ENCODE measurements at places on chromosomes 5 and 9.

- no peak for DNase-seq
Observed at GRCh38 chr5:168914491-168914890, 335.3 kb upstream of the PANK3 start.

- DNase-seq = no peak
Observed at GRCh38 chr5:150777685-150778084, 872 bp upstream of the SMIM3 start.

DNA sequence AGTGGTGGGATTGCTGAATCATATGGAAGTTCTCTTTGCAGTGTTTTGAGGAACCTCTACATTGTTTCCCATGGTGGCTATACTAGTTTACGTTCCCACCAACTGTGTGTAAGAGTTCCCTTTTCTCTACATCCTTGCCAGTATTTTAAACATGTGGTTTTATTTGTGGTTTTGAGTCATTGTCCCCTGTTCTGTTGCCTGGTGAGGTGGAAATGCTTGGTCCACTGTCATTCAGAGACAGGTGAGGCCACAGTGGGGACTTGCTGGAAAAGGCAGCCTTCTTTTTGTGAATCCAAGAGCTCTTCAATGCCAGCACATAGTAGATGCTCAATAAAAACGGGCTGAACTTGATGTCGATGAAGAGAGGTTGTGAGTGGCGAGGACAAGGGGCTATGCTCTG lies 44.2 kb downstream of the SH3PXD2B start:
- DNase-seq = no peak

DNA sequence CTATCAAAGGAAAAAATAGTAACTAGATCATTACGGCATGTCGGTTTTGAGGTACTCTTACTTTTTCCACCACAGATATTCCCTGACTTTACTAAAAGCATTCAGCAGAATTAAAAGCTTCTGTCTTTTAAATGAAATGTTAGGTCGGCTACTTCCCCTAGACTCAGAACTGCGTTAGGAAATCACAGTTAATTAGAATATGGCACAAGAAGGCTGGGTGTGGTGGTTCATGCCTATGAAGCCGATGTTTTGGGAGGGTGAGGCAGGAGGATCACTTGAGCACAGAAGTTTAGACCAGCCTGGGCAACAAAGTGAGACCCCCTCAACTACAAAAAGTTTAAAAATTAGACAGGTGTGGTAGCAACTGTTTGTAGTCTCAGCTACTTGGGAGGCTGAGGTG lies 24.4 kb downstream of the CEMIP2 start:
- DNase-seq = no peak

DNA sequence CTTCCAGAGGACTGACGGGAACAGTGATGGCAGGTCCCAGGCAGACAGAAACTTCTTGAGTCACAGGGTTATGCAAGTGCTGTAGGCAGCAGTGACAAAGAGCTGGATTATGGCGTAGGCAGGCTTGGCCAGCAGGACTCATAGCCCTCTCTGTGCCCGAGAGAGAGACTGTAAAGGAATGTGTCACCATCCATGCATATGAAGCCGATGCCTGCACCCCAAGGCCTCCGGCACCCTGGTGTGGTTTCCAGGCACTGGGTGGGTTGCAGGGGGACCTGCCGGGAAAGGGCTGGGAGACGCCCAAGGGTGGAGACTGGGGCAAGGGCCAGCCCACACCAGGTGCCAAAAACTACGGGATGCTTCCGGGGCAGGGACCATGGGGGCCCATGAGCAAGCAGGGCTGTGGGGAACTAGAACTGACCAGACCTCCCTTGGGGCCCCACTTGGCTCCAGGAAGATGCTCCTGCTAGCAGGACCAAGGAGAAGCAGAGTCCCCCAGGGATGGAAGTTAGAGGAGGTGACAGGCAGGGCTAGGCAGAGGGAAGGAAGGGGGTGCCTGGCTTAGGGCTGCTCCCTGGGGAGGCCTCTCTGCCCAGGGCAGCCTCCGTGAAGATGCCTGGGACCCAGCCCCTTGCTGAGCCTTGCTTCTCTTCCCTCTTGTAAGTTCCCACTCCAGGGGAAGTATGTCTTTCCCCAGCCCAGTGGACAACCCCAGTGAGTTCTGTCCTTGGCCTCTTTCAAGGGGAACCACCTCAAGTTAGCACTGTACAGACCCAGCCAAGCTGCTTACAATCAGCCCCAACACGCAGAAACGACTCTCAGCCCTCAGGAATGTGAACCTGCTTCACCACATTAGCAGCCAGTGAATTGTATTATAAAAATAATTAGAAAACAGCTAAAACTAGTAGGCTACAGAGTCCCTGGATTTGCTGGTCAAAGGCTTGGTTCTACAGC lies 10.5 kb upstream of the IPPK start:
- DNase-seq = no peak

DNA sequence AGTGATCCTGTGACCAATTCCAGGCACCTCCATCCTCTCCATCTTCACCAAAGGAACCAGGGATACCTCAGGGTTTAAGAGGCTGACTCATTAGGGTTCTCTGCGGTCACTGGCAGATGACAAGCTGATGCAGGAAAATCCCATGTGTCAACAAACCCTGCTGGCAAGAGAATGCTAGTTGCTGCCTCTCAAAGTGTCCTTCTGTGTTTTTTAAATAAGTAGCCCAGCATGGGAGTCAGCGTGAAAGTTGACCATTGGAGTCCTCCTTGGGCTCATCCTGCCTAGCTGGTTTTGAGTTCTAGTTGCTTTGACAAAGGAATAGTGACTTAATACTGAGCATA lies 200.2 kb downstream of the SLIT3 start:
- DNase-seq = no peak

- no peak for DNase-seq
Observed at GRCh38 chr5:144698484-144698883, 527.8 kb downstream of the KCTD16 start.

DNA sequence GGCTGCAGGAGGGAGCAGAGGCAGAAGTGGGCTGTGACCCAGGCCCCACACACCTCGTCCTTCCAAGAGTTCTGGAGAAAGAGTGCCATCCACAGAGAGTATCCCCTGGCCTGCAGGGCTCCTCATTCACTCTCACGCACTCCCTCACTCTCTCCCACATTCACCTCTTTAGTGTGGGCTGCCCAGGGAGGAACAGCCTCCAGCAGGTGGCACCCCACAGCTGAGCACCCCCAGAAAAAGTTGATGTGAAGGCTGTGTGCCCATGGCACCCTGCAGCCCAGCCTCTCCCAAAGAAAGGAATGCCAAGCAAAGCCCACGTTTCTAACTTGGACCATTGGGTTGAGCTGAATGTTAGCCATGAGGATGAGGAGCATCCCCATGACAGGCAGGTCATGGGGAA lies 4.5 kb upstream of the SHC3 start:
- no peak for DNase-seq

DNA sequence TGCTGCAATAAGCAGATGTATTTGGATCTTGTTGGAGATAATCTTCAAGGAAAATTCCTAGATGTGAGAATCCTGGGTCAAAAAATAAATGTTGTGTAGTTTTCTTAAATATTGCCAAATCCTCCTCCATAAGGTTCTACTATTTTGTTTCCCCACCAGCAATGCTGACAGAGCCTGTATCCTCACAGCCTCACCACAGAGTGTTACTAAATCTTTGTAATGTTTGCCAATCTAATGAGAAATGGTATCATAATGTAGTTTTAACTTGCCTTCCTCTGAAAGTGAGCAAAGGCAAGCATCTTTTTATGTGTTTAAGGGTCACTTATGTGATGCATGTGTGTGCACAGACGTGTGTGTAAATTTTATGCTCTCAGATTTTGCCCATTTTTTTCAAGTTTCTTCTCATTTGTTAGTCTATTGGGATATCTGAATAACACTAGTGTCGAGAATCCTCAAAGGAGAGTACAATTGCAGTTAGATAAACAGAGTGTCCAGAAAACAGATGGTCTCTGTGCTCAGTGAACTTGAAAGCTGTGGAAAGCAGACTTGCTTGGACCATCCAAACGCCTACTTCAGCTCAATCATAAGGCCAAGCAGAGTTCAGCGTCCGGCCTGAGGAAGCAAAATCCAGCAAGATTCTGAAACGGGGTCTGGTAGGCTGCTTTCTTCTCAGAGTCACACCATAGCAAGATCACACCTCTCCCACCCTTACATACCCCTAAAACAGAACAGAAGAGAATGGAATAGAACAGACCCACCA lies 35.7 kb upstream of the UGT3A1 start:
- no peak for DNase-seq

DNA sequence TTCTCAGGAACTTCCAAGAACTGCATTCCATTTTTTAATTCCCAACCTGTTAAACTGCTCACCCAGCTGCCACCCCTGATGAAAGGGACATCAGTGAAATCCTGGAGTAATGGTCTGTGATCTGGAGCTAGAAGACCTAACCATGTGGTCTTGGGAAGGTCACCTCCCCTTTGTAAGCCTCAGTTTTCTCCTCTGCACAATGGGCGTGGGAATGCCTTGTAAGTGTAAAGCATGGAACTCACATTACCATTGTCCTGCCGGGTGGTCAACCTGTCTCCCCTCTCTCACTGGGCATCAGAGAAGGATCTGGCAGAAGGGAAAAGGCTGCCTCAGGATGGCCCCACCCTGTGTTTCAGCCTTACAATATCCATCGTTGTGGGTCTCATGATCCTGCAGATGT lies 15.3 kb upstream of the CCDC180 start:
- DNase-seq = no peak

DNA sequence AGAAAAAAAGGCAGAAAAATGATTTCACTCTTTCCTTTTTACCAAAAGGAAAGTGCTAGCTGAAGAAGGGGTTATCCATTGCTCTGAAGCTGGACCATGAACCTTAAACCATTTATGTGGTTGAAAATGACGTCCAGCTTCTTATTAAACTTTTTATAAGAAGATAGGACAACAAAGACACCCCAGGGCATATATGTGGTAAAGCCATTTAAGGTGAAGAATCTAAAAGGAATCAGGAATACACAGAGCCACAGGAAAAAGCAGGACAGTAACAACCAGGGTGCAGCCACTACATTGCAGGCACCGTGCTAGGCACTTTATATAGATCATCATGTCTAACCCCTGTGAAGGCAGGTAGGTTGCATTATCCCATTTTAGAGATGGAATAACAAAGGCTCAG lies 42.1 kb downstream of the RASEF start:
- DNase-seq = no peak

GRCh38 chr9:98774746-98775145 lies 21.6 kb downstream of the ANKS6 start:
- no peak for DNase-seq

GRCh38 chr9:86321373-86321772 lies 32.8 kb downstream of the TUT7 start:
- no peak for DNase-seq

All from cerebellar nuclear complex (tissue), 1 donor.